ENCODE measurements at places on chromosomes 7 and 10.

- DNase-seq: no peak
These were observed 39.9 kb downstream of the CCDC3 start for GRCh38 chr10:12961416-12962205.

DNA sequence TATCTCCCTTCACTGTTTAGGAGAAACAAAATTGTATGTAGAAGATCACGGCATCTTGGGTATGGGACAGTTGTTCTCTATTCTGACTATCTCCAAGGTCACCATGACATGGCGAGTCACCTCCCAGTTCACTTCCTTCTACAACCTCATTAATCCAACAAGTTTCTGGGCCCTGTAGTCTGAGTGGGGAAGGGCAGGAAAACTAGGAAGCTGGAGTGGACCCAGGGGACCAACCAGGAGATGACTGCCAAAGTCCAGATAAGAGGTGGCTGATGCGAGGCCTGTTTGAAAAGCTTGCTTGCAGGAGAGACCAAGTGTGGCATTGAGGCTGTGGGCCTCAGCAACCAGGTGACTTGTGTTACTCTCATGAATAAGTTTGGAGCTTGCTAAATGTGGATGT, 584.9 kb downstream of the TNS3 start:
- no peak for DNase-seq

DNA sequence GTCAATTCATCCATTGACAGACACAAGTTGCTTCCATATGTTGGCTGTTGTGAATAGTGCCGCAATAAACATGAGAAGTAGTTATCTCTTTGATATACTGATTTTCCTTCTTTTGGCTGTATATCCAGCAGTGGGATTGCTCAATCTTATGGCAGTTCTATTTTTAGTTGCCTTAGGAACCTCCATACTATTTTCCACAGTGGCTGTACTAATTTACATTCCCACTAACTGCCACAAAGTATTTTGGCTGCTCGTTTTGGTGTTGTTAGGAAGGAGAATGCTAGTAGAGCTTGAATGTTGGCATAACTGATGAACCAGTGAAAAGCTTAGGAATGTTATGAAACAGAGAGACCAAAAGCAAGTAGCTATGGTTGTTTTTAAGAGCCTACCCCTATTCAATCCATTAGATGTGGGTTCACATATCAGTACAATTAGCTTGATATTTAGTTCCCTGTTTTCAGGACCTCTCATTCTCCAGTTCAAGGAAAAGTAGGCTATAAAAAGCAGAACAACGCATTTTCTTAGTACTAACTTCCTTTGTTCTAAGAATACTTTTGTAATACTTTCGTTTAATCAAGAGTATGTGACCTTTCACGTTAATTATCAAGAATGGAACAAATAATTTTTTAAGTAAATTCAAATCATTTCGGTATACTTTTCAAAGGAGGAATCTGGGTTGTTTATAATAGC, 100.3 kb downstream of the FAS start:
- DNase-seq: no peak

DNA sequence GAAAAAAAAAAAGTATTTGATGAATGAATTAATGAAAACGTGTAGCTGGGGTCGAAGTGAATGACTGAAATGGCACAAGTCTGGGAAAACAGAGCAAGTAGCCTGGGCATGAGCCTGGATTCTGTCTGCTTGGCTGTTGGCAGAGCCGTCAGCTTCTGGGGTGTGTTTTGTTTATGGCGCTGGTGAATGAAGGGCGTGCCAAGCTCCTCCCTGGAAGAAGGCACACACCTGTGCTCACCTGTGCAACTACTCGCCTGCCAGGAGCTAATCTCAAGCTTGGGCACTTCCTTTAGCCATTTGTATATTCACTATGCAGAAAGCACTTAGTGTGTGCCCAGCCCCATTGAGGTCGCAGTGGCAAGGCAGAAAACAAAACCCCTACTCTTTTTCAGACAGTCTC, 74.1 kb downstream of the GTF2IRD1 start:
- no peak for DNase-seq

DNA sequence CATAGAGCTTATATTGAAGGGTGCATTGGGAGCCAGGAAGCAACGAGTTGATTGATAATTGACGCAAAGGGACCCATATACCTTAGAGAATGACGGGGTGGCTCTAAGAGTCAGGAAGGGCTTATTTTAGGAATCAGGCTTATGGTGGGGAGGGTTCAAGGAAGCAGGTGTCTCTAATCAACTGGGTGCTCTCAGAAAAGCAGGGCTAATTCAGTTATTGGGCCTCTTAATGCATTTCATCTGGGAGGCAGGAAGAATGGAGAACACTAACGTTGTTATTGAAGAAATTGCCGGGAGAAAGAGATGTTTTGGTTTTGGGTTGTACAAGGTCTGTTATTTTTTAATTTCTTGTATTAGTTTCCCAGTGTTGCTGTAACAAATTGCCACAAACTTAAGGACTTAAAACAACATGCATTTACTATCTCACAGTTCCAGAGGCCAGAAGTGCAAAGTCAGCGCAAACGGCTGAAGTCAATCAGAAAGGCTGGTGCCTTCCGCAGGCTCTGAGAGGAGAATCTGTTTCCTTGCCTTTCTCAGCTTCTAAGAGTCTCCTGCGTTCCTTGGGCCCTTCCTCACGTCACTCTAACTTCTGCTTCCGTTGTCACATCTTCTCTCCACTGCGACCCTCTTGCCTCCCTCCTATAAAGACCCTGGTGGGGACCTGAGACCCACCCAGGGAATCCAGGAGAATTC, 328.4 kb upstream of the C7orf33 start:
- DNase-seq: no peak

DNA sequence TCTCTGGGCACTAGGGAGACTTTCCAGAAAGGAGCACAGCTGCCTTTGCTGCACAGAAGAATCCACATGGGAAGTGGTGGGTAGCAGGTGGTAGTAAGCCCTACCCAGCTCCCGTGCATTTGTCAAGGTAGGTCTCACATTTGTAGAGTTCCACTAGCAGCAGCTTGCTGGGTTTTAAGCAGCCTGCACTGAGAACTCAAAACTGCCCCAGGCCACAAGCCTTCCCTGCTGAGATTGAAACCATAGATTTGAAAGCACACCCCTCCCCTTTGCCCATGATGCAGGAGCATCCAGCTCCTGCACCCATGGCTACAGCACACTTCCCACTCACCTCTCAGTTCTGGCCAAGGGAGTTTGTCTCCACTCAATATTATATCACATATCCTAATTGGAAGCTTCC, 604.5 kb upstream of the STEAP1 start:
- DNase-seq: no peak

GRCh38 chr10:101216207-101217043, 12.8 kb downstream of the LBX1 start:
- peak; percentile 43 for DNase-seq

DNA sequence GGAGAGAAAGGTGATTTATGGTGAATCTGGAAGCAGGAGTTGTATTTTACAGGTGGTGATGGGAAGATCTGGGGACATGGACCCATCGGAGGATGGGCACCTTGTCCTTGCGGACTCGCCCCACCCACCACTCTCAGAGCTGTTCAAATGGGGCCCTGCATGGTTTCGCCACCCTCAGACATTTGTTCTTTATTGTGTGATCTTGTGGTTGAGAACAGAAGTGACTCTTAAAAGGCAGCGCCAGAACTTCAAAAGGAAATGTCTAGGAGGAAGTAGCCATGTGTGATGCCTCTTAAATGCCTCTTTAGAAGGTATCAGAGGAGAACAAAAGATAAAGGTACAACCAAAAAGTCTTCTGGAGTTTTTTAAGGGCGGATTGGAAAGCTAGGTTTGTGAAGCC, 205.7 kb downstream of the KIAA1217 start:
- DNase-seq: no peak

DNA sequence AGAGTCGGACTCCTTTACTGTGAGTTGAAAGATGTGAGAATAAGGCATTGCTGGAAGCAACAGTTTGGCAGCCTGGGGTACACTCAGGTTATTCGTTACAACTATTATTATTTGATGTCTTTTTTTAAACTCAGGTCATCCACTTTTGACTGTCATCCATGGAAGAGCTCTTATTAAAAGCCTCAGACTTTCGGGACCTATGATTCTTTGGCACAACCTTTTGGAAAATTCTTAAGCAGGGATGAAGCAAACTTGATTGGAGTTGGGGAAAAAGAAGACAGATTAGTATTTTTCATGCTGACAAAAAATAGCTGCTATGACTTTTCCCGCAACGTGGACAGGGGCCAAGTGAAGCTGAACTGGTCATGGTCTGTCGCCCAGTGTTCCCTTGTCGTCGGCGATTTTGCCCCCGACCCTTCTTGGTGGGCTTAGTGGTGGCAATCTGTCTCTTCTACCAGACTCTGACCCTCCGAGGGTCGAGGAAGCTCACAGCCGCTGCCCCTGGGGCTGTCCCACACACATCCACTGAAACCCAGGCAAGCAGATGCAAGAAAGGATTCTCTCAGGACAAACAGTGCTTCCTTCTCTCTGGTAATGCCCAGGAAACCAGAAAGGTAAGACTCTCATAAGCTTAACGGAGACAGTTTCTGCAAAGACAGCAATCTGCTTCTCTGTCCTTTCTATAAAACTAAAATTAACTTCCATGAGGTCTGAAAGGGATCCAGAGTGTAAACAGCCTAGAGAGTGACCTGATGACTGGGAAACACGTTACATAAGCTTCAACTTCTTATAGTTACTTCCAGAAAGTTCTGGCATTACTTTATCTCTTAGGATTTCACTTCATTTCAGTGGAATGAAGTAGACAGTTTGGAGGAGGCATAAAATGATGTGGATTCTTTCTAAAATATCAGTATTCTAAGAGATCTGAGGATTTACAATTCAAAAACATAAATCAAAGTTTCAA, 1.0 kb downstream of the CPED1 start:
- no peak for DNase-seq

- DNase-seq: no peak
These were observed 281.5 kb upstream of the PHYHIPL start for GRCh38 chr10:58894929-58895328.

- DNase-seq: no peak
These were observed 97.6 kb downstream of the DYNC2I1 start for GRCh38 chr7:158953912-158954311.

GRCh38 chr7:30226614-30227268, 57.7 kb upstream of the ZNRF2 start:
- no peak for DNase-seq

GRCh38 chr7:82926477-82926876, 236.2 kb downstream of the PCLO start:
- DNase-seq: no peak

DNA sequence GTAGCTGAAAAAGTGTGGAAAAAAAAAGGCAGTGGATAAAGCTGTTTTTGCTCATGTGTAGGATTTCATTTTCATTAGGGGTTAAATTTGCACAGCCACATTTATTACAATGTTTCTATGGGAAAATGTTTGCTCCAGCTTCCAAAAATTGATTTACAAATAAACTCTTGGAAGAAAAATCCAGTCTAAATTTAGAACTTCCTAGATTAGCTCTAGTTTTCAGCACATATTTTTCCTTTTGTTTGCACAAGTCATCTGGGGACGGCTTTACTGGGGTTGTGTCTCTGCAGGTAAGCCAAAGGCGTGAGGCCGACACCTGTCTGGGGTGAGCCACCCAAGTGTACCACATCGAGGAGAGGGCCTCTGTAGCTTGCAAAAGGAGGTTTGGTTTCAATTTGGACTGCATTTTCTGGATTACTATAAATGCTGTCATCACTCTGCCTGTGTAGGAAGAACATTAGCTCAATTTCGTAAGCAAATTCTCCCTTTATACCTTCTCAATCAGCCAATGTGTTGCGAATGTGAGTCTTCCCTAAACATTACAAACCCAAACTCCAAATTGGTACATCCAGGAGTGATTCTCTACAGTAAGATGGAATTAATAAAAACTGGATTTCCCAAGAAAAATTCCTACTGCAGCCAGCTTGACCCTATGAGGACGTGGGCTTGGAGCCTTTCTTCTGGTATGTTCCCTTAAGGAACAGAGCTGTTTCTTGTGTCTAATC, 89.5 kb upstream of the ZNF438 start:
- DNase-seq: no peak

DNA sequence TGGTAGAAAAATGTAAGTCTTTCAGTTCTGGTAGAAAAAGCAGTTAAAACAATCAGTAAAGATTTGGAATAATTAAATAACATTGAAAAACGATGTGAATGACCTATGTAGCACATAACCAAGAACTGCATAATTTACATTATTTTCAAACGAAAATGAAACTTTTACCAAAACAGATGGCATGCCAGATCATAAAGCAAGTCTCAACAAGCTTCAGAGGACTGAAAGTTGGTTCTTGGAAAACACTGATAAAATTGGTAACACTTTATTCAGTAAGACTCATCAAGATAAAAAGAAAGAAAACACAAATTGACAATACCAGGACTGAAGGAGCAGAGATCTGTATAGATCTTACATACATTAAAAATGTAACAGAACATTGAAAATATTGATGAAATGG, 92.8 kb downstream of the VIPR2 start:
- DNase-seq: no peak

- no peak for DNase-seq
These were observed 116.5 kb downstream of the LMBR1 start for GRCh38 chr7:156776527-156776926.

GRCh38 chr7:98054585-98054984, 52.1 kb upstream of the LMTK2 start:
- DNase-seq: no peak

GRCh38 chr7:19932549-19933249, 159.3 kb upstream of the TMEM196 start:
- no peak for DNase-seq

DNA sequence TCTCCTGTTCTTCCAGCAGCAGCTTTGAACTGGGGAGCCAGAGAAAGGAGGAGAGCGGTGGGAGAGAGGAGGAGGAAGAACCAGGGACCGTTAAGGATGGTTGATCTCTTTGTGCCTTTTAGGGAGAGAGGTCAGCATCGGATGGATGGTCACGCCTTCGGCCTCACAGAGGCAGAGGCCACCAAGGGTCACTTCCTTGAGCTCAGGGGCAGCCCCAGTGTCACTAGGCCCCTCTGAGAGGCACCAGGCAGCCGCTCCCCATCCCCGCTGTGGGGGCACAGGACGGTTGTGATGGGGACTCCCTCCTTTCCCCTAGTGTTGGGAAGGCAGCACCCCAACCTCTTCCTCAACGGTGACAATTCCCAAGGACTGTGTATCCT, 121.4 kb downstream of the DNAJB6 start:
- DNase-seq: no peak

DNA sequence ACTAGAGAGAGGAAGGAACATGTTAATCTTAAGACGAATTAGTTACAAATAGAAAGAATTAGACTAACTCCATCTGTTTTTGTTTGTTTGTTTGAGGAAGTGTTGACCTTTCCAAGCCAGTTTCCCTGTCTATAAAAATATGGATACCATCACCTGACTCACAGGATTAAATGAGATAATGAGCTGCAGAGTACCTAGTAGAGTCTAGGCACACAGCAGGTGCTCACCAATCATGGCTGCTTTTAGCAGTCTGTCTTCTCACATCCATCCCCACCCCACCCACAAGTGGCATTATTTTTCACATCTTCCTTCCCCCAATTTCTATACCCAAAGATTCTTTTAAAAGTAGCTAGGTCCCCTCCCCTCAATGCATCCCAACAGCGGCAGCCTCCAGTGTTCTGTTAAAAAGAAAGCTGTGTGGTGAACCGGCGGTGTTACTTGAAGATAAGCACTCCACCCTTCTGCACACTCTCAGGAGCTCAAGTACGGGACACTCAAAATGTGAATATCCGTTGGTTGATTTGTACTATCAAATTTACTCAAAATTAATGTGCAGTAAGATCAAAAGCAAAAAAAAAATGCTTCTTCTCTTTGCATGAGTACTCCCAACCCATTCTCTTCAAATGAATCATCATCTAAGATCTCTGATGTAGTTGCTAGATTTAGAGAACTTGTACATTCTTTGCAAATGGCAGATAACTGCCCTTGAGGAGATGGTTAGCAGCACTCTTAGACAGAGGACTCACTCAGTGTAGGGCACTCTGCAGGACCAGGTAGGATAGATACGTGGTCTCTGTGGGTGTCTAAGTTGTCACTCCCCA, 145.4 kb upstream of the ASAH2 start:
- DNase-seq: no peak

- no peak for DNase-seq
These were observed 2.5 kb upstream of the ZNF33A start for GRCh38 chr10:38007991-38008390.

Data from activated naive CD8-positive, alpha-beta T cell treated with anti-CD3 and anti-CD28 coated beads, Interleukin-2, amount 10 ng/mL, durations not matched to agents 7 days and 5 days (primary cell).